ENCODE measurements at places on chromosomes 2 and 18.

- DNase-seq = no peak
These were observed 165.5 kb downstream of the TMEM247 start for GRCh38 chr2:46644690-46645385.

GRCh38 chr2:105102963-105103421, 65.1 kb downstream of the MRPS9 start:
- no peak for DNase-seq

DNA sequence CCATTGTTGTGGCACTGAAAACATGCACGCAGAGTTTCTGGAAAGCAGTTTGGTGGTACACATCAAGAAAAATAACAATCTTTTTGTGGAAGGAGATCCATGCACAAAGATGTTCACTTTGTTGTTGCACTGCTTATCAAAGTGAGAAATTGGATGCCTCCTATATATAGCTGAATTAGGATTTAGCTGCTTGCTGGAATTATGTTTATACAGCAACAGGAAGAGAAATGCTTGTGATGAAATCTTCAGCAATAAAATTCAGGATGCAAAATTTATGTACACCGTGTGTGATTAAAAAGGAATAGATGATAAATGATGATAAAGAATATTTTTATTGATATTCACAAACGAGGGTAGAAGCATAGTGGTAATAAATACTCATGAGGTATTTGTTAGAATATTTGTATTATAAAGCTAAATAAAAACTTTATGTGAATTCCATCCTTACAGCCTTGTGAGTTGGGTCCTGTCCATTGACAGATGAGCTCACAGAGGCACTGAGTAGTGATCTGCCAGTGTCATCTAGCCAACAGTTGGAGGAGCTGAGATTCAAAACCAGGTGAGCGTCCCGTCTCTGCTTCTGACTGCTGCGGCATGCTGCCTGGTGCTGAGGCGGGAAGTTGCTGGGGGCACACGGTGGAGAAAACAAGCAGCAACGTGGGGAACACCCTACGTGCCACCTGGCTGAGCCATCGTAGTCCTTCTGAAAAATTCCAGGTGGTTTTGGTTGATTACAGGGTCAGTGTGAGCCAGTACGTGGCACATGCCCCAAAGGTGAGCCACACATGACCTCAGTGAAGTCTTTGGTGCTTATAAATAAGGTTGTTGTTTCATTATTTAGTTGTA, 80.2 kb downstream of the ASAP2 start:
- no peak for DNase-seq

DNA sequence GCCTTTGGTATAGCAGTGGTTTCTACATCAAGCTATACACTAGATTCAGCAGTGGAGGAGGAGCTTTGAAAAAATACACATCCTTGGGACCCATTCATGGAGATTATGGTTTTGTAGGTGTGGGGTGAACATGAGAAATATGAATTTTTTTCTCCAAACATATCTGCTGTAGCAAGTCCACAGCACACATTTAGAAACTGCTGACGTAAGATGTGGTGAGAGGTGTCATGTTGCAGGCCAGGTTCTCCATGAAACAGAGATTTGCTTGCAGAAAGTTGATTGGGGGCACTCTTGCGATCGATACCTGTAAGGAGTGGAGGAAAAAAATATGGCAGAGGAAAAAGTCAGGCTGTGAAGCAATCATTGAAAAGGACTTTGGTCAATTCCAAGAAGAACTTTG, 67.9 kb downstream of the FASTKD2 start:
- no peak for DNase-seq

- no peak for DNase-seq
These were observed 8.4 kb downstream of the GPC1 start for GRCh38 chr2:240443891-240444301.

- no peak for DNase-seq
These were observed 838.7 kb downstream of the CCDC85A start for GRCh38 chr2:57022496-57022895.

DNA sequence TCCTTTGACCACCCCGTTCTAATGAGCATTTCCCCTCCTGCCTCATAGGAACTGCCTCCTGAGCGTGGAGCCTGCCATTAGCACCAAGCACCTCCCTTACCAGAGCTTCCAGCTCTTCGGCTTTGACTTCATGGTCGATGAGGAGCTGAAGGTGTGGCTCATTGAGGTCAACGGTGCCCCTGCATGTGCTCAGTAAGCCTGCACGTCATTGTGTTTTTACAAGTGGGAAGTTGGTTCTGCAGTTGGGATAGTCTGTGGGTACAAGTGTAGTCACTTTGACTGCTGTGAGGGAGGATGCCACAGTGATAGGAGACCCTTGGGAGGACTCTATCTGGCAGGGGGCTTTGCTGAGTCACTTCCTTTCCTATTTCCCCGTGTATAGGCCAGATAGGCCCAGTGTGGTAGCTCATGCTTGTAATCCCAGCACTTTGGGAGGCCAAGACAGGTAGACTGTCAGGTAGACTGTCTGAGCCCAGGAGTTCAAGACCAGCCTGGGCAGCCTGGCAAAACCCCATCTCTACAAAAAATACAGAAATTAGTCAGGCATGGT, 22.0 kb upstream of the POLR1B start:
- DNase-seq = no peak

DNA sequence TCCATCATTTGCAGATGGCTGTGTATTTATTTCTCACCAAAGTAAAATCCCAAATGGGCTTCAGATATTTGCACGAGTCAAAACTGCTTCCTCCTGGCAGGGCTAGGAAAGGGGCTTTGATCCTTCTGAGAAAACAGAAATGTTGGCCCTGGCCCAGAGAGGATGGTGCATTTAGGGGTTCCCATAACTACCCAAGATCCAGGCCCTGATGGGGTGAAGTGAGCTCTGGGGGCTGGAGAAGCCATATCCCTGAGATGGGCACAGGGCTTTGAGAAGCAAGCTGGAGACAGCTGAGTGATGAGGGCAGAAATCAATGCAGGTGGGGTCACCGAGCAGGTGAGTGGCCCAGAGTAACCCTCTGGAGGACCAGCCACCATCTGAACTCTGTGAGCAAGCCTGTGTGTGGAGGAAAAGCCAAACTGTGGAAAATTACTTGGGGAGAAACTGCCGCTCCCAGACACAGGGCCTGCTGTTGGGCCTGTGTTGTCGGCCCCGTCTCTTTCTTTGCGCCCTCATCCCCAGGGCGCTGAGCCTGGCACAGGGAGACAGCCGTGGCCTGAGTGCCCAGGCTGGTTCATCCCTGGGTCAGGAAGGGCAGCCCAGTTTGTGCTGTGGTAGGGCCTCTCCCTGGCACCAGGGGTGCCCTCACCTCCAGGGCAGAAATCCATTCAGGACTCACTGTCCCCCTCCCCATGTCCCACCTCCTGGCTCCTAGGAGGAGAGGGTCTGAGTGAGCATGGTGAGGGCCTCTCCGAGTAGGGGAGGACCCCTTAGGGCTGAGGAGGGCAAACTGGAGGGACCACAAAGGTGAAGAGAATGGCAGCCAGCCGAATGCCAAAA, 167.8 kb upstream of the HAAO start:
- no peak for DNase-seq

DNA sequence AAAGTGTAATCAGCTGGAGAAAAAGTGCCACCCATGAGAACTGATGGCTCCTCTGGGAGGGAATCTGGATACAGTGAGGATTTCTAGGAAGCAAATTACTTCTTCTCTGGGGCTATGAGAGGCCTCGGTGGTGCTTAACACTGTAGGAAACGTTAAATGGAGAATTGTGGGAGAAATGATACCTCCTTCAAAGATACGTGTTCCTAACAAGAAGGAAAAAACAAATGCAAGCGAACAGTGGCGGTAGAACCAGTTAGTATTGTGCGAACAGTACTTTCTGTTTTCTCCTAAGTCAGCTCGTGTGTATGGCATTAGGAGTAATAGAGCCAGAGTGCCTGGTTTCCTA, 587 bp upstream of the MTIF2 start:
- no peak for DNase-seq

- DNase-seq = no peak
These were observed 11.5 kb downstream of the ARPC2 start for GRCh38 chr2:218228366-218229090.

DNA sequence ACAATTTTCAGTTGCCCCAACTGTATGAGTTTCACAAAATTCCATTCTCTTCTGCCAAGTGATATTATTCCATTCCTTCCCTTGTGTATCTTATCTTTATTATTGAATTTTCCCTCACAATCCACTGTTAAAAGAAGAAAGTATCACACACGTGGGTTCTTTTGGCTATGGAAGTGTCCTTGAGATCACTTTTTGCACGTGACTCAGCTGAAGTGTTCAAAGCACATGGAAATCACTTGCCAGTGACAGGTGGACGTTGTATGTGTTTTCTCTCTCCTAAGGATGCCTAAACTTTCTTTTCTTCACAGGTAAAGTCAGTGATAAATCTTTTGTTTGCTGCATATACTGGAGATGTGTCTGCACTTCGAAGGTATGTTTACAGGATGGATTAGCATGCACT, 60.7 kb downstream of the STAT1 start:
- DNase-seq = no peak

DNA sequence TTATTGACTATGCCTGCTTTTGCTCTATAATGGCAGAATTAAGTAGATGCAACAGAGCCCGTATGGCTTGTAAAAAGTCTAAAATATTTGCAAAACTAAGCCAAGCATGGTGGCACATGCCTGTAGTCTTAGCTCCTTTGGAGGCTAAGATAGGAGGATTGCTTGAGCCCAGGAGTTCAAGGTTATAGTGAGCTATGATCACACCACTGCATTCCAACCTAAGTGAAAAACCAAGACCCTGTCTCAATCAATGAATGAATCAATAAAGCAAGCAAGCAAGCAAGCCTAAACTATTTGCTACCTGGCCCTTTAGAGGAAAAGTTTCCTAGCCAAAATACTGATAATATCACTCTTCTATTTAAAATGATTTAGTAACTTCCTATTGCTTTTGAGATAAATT, 260.0 kb downstream of the OTX1 start:
- no peak for DNase-seq

GRCh38 chr2:89825034-89825433, 1133.6 kb downstream of the RPIA start:
- DNase-seq = no peak

- DNase-seq = no peak
These were observed 77.2 kb upstream of the NDUFV2 start for GRCh38 chr18:9025091-9025838.

Data from activated effector memory CD4-positive, alpha-beta T cell treated with anti-CD3 and anti-CD28 coated beads, Interleukin-2, amount 50 U/mL, for 16 hours (primary cell).